ENCODE measurements at places on chromosomes 6 and 20.

DNA sequence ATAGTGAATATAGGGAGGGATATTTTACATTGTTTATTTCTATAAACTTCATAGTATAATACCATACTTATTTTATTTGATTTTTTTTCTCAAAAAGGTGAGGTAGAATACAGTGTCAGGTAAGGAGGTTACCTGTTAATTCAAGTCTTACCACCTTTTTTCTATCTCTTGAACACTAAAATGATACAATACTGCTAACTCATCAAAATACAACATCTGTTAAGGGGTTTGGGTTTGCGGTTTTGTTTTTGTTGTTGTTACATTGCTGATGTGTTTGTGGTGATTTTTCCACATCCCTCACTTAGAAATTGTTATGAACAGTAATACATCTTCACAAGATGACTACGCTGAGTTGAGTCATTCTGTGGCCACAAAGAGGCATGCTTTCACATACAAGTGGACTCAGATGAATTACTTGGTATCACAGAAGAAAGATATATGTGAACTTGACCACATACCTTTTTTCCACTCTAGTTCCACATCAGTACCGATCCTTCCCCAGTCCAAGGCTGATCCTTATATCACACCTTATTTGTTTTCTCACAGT, 139.4 kb upstream of the ID4 start:
- no peak for DNase-seq

DNA sequence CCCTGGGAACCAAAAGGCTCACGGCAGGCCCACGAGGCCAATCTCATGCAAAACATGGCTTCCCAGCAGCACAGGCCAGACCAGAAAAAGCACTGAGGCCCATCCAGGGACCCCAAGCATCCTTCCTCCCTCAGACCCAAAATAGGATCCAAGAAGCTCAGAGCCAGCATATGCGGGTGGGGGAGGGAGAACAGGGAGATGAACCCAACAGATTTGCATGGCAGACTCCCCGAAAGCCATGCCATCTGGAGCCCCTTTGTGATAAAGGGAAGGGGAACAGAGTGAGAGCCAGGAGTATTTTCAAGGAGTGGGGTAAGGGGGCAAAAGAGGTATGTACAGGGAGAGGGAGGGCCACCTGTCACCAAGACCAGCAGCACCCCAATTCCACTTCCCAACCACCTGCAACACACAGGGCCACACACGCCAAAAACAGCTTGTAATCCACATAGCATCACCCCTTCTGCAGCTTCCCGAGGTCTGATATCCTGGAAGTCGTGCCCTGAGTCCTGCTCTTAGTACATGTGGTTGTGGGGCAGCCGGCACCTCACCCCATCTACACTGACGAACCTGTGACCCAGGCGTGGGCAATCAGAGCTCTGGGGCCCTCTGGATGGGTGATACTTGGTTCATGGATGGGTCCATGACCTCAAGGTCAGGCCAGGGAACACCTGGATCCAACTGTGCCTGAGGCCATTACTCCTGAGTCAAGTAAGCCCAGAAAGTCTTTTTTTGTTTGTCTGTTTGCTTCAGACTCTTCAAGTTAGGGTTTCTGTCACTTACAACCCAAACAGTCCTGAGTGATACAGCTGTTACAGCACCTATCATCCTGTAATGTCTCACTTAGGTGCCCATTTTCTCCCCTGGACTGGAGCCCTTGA, 24.4 kb downstream of the PREX1 start:
- DNase-seq = no peak

- no peak for DNase-seq
Observed at GRCh38 chr20:47309806-47310426, 46.6 kb downstream of the ZMYND8 start.

- DNase-seq = no peak
Observed at GRCh38 chr20:19978511-19979210, 38.5 kb upstream of the NAA20 start.

DNA sequence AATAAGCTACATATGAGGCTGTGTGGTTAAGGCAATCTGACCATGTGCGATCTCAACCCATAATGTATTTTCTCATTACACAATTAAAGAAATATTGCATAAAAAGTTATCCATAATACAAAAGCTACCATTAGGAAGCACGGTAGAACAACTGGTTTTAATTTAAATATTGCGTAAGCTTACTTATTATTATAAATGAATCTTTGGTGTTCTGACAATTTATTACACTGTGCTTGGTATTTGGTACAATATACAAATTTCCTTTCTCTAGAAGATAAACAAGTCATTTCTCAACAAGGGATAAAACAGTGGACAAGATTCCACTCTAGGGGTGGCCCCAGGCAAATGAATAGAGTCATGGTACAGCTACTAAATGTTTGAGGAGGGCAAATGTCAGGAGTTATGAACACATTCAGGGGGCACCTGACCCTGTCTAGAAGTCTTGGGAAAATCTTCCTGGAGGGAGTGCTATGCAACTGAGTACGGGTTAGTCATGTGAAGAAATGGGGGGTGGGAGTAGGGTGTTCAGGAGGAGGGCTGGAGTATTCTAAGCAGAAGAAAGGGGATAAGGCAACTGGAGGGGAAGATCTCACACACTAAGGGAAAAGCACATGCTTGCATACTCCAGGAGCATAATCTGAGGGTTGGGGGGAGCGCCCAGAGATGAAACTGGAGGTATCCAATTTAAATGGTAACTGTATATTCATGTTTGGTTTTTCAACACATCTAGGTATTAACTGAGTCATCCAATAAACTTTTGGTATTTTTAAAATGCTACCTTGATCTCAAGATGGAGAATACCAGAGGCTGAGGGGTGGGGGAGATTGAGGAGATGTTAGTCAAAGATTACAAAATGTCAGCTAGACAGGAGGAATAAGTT, 296.9 kb upstream of the SGK1 start:
- no peak for DNase-seq

- DNase-seq = no peak
Observed at GRCh38 chr6:22302838-22303237, 6.0 kb upstream of the PRL start.

DNA sequence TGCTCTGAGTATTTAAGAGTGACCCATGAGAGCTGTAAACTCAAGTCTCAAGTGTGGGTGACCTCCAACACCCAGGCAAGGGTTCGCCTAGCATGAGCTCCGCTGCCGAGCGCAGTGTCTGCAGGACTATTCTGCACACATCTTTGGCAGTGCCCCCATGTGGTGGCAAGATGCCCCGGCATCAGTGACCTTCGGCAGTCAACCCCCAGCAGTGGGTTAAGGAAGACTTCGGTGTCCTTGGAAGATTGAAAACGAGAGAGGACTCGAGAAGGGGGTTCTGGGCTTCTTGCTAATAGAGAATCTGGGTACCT, 43.1 kb downstream of the RBM38 start:
- DNase-seq = no peak

DNA sequence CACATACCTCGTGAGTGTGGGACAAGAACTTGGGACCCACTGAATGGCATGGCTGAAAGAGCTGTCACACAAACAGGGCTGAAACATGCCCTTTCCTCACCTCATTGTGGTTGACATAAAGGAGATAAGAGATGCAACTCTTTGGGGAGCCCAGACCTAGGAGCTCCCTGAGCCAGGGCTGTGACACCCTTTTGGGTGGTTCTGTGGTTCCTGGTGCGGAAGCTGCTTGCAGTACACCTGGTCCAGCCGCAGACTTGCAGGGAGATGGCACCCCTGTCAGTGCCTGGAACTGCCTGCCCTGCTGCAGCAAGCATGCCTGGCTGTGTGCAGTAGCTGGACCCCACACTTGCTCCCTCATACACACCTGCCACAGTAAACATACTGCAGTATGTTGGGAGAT, 31.3 kb downstream of the OR2J2 start:
- no peak for DNase-seq

GRCh38 chr6:168915855-168916254, 337.8 kb downstream of the THBS2 start:
- DNase-seq = no peak

DNA sequence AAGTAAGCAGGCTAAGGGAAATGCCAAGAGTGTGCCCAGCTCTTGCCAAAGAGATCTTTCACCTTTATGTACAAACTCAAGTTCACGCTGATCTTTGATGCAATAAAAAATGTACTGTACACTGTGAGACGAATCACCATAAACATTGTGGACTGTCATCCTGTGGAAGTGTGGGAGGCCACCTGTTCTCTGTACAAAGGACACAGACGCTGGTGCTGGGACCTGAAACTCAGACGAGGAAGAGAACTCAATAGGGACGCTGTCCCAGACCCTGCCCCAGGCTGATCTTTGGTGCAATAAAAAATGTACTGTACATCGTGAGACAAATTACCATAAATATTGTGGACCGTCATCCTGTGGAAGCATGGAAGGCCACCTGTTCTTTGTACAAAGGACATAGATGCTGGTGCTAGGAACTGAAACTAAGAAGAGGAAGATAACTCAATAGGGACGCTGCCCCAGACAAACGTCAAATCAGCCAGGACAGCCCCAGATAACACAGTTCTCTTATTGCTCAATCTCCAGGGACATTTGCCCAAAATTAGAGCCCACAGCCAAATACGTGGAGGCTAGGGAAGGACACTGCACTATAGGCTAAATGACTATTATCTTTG, 312.7 kb upstream of the SGK1 start:
- DNase-seq = no peak

- no peak for DNase-seq
Observed at GRCh38 chr6:144075187-144075586, 20.2 kb downstream of the SF3B5 start.

DNA sequence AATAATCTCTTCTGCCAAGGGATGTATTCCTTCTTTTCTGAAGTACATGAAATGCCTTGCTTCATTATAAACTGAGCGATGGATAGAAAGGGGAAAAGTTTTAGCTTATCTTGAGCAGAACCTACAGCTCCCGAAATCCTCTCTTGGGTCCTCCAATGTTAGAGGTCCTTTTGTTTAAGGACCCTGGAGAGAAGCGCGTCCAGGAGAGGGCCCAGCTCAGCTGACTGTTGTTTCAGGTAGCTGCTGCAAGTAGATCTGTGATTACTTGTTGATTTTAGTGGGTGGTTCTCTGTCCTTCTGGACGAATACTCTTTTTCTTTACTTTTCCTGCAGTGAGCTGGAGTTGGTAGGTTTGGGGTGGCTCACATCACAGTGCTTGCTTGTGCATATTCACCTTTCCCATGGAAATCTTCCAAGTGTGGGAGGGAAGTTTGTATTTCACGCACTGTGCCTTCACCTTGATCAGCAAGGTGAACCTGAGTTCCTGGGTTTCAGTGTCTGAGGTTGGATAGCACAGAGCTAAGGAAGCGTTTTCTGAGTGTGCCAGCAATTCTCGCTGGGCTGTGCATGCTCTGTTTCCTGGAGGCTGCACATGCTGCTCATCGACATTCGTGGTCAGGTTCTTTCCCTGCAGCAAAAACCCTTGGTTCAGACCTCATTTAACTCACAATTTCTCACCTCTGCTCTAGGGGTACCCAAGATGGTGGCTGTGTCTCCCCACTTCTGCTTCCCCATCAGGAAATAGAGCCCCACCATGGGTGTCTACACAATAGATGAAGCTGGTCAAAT, 176.3 kb downstream of the JARID2 start:
- no peak for DNase-seq

GRCh38 chr20:48336597-48336996, 491.2 kb downstream of the PREX1 start:
- no peak for DNase-seq

- no peak for DNase-seq
Observed at GRCh38 chr6:131682442-131682841, 18.8 kb downstream of the OR2A4 start.

DNA sequence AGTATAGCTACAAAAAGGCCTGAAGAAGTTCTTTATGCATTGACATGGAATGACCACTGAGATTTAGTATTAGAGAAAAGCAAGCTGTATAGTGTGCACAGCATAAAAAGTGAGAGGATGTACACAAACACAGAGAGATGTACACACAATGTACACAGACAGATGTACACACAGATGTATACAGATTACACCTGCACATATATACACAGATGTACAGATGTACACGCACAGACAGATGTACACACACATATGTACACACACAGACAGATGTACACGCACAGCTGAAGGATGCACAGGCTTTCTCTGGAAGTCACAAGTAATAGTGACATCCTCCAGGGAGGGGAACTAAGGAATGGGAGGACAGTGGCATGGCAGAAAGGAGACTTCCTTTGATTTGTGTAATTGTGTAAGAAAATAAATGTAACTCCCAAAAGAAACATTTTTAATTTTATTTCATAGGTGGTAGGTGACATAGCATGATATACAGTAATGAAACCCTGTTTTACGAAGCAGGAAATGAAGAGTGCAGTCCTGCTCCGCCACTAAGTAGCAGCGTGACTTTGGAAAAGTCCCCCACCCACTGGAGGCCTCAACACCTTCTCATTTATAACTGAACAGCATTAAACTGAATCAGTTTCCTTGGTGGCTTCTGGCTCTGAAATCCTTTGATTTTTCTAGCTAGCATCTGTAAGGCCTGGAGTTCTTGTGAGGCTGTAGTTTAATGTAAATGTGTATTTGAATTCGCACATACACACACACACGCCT, 14.1 kb downstream of the NFATC2 start:
- no peak for DNase-seq

DNA sequence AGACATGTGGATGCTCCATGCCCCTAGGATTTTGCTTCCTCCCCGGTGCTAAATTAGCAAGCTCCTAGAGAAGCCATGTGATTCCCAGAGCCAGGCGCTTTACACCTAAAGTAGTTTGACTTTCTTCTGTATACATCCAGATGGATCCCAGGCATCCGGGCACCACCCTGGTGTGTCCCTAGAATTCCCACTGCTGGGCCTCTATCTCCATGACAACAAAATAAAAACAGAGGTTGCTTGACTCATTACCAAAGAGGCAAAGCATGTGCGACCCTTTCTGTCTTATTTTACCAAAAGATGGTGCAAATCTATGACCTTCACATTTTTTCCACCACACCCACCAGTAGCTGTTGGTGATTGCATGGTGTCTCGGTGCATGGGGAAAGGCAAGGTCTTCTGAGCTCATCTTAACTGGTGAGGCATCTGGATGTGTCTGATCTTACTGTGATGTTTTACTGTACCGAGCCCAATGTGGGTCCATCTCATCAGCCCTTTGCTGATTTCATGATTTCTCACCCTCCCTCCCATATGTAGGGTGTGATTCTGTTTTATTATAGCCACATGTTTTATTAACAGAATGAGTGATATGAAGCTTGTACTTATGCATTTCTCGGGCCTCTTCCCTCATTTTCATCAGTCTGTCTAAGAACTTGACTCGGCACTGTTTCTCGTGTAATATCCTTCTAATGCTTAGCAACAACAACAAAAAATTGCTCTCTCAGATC, 27.4 kb upstream of the VAPB start:
- DNase-seq = no peak

DNA sequence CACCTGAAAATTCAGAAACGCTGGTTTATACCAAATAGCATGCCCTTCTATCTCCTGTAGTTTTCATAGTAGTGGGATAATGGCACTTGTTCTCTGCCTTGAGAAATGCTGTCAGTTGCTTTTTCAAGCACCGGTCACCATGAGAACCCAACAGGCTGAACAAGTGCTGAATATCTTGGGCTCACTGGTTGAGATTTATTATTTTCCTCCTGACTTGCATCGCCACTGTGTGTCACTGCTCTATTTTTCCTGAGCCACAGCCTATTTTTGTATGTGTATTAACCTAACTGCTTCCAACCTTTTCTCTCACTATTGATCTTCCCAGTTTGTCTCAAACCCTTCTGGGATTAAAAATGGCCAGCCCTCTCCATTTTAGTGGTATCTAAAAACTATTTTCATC, 71.9 kb downstream of the OPN5 start:
- no peak for DNase-seq
